Brain pericyte (primary cell): ENCODE measurements at places on chromosomes 4 and X.

GRCh38 chr4:154660052-154660451 lies 47.6 kb upstream of the FGG start:
- no peak for DNase-seq

DNA sequence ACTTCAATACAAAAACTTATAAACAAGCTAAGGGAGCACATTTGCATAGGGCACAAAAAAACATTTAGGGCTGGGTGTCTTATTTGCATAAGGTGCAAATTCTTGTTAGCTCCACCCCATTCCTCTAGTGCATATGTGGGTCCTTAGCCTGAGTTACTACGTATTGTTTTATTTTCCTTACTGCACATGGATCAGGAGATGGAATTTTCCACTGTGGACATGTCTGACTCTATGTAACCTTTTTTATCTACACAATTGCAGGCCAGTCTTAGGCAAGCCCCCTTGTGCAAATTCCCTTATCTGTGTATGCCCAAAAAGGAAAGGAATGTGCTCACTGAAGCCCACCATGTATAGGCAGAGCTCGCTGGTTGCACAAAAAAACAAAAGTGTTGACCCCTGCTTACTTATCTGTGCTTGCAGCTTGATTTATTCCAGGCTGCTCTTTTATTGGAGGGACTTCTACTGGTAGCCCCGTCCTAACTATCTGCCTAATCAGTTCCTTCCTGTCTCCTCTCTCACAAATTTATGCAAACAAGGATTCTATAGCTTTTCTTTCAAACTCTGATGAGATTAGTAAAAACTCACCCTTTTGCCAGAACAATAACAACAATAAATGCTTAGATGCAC lies 359.0 kb upstream of the MAGEB16 start:
- DNase-seq = no peak

DNA sequence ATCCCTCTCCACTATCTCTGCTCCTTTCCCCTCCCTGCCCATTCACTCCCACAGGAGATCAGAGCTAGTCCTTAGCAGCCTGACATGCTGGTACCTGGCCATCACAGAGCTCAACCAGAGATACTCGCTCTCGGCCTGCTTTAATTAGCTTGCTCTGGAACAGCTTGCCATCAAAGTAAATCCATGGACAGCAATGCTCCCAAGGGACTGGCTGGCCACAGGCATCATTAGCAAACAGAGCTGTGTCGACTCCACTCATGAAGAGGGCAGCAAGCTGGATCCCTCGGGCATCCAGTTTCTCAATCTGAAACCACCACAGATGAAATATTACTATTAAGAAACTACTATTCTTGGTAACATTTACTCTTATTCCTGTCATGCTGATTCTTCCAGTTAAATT lies 43.4 kb upstream of the PHF8 start:
- no peak for DNase-seq

DNA sequence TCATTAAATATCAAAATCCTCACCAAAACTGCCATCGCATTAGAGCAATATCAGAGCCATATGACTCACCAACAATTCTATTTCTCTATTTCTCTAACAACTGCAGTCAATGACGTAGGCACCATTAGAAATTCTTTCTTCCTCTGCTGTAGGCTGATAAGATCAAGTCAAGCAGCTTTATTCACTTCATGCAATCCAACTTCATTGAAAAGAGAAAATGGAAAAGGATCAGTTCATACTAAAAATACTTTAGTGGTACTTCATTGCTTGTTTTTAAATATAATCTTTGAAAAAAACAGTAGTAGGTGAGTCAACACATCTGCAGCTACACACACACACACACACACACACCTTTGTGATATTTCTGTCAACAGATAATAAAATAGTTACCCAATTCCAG lies 345.3 kb upstream of the TENM3 start:
- no peak for DNase-seq

GRCh38 chr4:73761856-73762255 lies 21.5 kb downstream of the CXCL8 start:
- DNase-seq = no peak

DNA sequence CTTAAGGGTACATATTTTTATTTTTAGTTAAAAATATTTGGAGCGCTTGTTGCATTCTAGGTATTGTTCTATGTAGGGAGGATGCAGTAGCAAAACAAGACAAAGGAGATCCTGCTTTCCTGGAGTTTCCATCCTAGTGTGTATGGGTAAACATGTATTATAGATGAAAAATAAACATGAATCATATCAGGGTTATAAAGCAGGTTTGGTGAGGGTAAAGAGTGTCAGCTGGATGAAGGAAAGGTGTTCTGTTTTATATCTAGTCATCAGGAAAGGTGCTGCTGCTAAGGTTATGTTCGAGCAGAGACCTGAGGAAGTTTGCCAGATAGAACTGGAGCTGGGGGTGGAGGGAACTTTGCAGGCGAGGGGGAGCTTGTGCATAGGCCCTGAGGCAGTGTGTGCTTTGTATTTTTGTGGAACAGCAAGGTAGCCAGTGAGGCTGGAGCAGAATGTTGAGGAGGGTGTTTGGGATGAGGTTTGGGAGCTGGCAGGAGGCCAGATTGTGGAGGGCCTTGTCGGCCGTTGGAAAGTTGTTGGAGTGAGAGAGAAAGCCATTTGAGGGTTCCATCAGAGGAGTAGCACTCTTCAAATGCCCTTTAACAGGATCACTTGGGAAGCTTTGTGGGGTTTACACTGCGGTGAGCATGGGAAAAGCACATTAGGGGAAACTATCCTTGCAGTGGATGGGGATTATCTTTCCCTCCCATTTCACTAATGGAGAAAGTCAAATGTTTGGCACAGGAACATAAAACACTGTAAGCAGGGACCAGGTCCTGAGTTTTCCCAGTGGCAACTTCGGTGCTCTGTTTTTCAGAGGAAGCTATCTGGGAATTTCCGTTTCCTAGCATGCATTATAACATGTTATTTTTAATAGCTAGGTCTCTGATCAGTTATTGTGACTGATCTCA lies 35.9 kb downstream of the AFF1 start:
- DNase-seq = no peak

DNA sequence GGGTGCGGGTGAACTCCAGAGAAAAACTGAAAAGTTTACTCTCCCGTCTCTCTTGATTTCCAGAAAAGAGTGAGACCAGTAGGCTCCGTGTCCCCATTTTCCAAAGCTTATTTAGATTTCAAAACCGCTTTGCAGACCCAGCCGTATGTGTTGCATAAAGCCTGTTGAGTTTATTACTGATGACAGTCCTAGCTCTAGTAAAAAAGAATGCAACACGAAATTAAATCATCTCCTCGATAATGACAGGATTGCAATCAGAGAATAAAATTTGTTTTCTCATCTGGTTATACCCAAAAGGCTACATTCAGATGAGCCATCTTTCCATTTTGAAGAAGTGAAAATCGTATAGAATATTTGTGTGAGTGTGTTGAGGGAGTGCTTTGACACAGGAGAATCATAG lies 16.1 kb upstream of the VCX3A start:
- no peak for DNase-seq
